ENCODE measurements at places on chromosomes 3 and 15.

GRCh38 chr3:122066331-122067213, 11.4 kb downstream of the CD86 start:
- no peak for DNase-seq

- no peak for DNase-seq
Measured at GRCh38 chr3:62636235-62636826, 238.9 kb downstream of the CADPS start.

DNA sequence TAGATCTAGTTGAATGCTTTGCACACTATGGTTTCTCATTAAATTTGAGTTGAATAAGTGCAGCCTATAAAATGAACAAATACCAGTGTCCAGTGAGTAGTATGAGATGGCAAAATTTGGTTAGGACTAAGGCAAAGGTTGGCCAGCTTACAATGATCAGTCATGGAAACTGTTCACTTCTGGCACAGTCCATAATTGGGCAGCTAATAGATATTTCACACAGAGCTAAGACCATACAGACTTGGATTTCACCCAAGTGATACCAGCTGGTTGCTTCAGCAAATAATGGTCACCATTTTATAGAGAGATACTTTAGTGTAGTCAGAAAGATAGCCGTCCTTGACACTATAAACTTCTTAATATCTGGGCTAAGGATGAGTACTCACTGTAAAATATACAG, 15.7 kb downstream of the GAP43 start:
- DNase-seq = no peak

DNA sequence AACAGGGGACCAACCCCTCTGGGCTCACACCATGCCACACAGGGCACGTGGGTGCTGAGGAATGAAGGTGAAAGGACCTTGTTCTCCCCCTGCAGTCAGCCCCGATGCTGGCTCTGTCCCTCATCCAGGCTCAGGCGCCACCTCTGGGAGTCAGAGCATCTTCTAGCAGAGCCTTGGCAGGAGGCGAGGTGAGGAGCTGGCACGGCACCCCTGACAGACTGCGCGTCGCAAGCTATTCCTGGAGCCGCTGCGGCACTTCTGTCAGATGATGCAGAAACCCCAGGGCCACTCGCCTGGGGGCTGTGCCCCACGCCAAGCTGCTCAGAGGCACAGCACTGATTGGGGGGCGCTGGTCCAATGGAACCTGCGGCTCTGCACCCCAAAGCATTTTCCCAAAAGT, 62.0 kb downstream of the MGLL start:
- DNase-seq = no peak

DNA sequence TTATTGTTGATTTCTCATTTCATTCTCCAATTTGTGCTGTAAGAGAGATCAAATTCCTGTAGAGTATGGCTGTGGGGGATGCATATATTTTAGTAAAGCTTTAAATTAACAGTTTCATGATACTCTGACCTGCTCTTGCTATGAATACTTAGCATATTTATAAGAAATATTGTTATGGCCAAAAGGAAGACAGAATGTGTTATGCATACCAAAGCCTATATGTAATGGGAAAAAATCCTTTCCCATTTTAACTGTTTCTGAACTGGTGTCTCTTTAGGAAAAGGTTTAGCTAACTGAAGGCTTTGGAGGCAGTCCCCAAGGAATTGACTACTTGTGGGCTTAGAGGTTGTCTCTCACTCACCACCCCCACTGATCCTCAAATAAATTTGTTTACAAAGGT, 59.2 kb downstream of the CADPS start:
- no peak for DNase-seq

DNA sequence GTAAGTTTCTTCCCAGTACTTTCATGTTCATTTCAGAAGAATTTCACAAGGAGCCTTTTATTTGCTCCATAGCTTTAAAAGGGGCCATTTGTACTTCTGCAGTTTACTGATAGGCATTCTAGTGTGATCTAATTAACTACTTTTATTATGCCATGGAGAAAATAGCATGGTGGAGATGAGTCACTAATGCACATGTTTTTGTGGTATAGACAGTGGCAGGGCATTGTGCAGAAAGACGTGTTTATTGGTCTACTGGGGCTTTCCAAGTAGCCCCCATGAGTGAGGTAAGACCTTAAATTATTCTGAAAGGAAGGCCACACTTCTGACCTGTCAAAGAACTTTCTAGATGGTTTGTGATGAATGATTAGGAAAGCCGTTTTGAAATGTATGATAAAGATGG, 810.0 kb upstream of the NR2F2 start:
- no peak for DNase-seq

DNA sequence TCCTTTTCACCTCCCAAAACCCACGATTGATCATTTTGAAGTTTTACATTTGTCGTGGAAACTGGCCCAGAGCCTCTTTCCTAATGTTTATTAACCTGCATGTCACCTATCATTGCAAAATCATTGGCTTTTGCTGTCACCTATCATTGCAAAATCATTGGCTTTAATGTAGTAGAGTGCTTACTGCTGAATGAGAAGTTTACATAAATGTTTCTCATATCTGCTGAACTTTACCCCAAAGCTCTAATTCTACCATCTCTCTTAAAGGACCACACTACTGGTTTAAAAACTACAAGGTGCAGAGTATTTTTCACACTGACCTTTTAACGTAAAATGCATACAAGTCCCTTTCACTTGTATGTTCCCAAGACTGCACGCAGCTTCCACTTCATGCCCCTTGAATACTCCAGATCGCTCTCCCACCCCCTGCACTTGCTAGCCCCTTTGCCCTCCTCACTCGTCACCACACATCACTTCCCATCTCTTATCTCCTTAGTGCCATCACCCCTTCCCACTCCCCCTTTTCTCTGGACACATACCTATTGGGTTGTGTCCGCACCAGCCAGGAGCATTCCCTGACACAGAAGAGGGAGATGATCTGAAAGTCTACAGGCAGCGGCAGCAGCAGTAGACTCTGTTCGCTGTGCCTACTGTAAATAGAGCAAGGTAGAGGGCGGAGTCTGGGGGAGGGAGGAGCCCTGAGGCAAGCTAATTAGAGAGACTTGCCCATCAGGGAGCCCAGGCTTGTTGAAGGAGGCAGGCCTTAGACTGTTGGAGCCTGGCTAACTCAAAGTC, 30.2 kb upstream of the ATOSA start:
- no peak for DNase-seq

DNA sequence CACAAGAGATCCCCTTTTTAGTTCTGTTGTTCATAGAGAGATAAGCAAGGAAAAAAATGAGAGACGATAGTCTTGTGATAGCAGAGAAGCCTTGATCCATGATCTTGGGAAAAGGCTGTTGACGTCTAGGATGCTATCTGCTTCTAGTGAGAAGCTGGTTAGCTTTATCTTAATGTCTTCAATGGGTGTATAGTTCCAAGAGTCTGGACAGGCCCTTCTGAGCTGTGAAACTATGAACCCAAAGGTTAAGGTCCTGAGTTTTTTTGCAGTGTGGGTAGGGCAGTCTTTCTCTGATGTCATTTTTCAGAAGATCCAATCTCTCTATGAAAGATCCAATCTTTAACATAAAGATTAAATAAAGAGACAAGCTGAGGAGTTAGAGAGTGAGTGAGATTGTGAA, 10.5 kb upstream of the NOX5 start:
- no peak for DNase-seq

DNA sequence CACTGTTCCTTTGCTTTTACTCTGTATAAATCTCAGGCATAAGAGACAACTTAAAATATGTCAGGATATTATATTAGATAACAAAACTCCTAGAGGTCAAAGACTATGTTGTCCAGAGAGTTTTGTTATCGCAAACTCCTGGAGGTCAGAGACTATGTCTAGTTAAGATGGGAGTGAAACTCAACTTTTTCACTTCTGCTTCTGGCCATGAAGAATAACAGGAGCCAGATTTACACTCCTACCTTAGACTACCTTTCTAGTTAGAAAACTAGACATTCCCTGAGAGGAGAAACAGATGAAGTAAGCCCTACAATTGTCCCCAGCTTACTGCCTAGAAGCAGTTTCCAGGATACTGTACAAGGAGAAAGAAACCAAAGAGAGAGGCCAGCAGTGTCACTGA, 255.4 kb upstream of the UBE2E1 start:
- DNase-seq = no peak

GRCh38 chr15:96252148-96252547, 78.4 kb upstream of the NR2F2 start:
- DNase-seq = no peak

DNA sequence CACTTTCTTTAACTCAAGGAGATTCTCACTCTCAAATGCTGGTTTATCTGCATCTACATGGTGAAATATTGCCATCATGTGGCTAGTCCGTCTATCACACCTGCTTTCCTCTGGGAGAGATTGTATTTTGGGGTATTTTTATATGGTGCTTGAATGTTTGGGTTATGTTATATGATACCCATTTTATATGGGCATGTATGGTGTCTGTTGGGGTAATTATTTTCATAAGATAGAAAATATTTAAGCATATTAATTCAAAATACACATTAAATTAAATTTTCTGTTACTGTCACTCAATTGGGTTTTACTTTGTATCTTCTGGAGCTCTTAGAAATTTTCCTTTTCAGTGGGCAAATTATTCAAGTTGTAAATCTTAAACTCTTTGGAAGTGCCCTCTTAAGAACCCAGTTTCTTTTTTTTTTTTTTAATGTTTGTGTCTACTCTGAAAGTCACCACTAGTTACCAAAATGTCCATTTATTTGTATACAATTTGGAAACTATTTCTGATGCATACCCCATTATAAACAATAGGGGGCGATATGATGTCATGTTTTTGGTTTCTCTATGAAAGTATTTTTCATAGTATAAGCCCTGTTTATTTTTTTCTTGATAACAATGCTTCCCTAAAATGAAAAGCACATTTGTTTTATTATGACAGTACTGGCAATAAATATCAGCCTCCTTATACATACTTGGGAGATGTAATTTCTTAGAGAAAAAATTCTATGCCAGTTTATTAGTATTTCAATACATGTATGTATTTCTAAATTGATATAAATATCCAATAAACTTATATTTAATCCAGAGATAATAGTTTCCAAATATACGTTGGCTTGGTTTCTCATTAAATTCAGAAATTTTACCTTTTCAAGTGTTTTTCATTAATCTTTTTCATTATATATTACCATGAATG, 36.1 kb upstream of the PLSCR5 start:
- DNase-seq = peak; percentile 13

GRCh38 chr3:196513697-196514349, 1.3 kb downstream of the SMCO1 start:
- no peak for DNase-seq

DNA sequence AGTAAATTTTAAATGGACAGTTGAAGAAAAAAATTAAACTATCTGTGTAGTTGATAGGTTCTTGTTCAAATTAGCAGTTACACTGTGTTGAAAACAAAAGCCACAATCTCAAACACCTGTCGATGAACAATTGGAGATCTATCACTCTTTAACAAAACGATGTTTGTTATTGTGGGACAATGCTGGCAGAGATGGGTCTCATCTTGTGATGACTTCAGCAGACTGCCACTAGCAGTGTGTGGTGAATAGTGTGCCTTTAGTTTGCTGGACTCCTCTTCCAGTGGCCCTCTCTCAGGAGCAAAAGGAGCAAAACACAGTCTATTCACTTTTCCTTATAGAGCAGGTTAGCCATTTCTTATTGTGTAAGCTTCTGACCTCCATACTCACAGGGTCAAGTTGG, 14.7 kb upstream of the TRIM59 start:
- no peak for DNase-seq

DNA sequence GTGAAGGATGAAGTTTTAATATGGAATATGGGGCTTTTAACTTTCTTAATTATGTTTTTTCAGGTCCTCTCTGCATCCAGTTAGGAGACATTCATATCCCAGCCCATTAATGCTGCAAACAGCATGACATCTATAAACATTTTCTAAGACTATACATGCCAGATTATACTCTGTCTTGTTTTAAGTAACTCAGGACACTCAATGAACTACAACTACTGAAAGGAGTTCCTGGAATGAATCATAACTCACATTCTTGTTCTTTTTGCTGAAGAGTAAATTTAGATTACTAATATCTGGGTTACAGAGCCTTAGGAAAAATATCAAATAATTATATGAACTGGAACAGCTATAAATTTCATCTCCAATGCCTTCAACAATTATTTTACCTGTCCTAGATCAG, 167.4 kb downstream of the STAG1 start:
- no peak for DNase-seq

DNA sequence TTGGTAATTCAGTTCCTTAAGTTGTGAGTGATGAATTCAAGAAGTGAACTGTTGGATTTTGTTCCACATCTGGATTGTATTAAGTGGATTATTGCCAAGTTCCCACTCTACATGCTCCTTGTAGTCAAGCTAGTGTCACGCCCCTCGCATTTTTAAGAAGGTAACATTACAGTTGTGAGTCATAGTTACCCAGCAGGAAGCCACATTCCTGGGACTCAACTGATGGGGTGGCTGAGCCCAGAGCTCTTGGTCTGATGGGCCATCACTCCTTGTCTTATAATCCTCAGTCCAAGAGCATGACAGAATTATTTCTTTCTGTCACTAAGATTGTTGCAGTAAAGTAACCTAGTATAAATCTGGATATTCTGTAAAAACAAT, 102.7 kb downstream of the PTPRG start:
- no peak for DNase-seq

GRCh38 chr3:14209581-14210289, 31.1 kb downstream of the LSM3 start:
- DNase-seq = no peak

GRCh38 chr3:30871720-30872119, 22.7 kb downstream of the GADL1 start:
- DNase-seq = peak; percentile 72

DNA sequence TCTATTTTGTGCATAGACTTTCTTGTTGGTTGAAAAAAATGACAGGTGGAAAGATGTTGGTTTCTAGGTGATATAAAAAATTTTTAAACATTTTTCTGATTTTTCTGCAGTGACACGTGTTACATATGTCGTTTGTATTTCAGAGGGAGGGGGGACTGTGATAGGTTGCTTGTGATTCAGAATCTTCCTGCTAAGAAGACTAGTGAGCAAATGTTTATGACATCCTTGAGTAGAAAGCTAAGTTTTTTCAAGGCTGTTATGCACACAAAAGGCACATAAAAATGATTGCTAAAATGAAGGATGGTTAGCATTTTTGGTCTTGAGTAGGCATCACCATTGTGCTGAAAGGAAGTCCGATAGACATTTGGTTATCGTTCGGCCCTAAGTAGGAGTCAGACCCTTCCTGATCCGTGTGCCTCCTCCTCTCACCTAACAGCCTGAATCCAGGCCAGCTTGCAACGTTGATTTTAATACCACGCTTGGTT, 1.5 kb downstream of the ZNF639 start:
- no peak for DNase-seq

- no peak for DNase-seq
Measured at GRCh38 chr15:74657846-74658245, 38.0 kb downstream of the EDC3 start.

- peak; percentile 32 for DNase-seq
Measured at GRCh38 chr3:135125171-135125801, 330.2 kb downstream of the EPHB1 start.
